GM04504 (cell line): ENCODE measurements at places on chromosomes 6 and 20.
A peak's percentile ranks its signal among the peaks of the same experiment; 100 is the strongest.

GRCh38 chr20:6530779-6531315 is 236.6 kb upstream of the BMP2 start:
- no peak for DNase-seq

- DNase-seq = no peak
Observed at GRCh38 chr6:121333196-121333595, 1.1 kb downstream of the TBC1D32 start.

DNA sequence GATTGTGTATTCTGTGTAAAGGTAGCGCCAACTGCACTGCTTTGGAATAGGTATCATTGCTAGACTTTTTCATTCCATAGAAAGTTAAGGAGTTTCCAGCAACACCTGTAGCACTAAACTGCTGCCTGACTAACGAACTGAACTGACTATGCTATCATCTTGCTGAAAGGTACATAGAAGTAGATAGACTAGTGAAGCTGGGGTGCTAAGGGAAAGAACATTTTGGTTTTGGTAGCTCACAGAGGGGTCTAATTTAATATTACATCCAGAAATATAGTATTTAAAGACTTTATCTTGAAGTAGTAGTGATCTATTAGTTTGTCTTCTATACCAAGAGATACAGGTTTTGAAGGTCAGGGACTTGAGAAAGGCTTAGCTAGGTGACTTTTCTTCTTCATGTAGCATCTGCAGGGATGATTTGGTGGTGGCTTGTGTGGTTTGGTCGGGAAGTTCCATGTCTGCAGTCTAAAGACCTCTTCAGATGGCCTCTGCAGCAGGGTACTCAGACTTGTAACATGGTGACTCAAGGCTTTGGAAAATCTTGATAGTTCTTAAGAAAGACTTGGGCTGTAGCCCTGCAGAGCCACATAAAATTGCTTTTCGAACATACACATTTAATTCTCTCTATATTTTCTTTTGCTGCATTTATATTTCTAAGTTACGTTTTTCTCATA is 10.2 kb downstream of the SENP6 start:
- no peak for DNase-seq

DNA sequence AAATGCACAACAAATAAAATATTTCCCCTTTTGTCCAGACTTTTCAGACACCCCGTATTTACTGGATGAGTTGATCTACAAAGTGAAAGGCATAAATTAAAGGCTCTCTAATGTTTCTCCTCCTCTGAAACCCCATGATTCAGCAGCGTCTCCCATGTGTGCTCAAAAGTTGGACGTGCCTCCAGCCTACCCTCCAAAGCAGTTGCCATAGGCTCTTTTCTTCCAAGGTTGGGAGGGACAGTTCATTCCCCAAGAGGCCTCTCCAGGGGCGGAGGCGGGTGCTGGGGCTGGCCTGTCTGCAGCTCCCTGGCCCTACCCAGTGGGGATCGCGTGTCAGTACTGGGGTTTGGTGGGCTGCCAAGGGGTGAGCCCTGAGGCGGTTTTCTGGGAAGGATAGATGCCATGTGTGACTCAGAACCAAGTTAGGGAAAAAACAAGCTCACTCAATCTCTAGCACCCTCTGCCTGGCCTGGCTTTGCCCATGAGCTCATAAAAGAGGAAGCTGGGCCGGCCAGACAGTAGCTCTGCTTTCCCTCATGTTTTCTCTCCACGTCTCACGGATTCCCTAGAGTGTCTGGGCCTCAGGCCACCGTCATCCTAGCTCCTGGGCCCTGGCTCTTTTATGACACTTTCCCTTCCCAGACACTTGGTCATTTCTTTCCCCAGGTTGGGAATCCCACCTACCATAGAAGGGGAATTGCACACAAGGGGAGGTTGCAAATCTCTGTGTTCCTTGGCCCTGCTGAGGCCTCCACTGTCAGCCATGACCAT is 8.0 kb upstream of the IER3 start:
- DNase-seq = peak; percentile 100

DNA sequence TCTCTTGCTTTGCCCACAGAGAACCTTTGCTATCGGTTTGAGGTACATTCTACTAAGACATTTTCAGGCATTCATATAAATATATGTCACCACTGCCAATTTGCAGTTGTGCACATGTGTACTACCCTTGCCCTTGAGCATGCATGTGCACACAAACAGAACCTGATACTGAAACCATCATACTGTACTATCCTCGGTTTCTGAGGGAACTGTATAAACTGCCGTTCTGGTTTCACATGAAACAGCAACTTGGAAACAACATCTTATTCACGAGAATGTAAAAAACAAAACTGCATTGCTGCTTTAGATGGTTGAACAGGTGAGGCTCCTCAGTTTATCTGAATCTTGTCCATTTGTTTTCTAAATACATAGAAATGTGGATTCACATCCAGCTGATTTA is 151.2 kb upstream of the TMEM170B start:
- DNase-seq = no peak
